ENCODE measurements at places on chromosomes 2 and 18.
A peak's percentile ranks its signal among the peaks of the same experiment; 100 is the strongest.

GRCh38 chr18:48897531-48897930 lies 53.2 kb downstream of the SMAD7 start:
- no peak for DNase-seq

GRCh38 chr2:208595386-208596275 lies 189.0 kb downstream of the PTH2R start:
- no peak for DNase-seq

GRCh38 chr2:2320486-2321199 lies 10.4 kb downstream of the MYT1L start:
- no peak for DNase-seq

- no peak for DNase-seq
Observed at GRCh38 chr2:64819361-64819760, 165.6 kb upstream of the SERTAD2 start.

DNA sequence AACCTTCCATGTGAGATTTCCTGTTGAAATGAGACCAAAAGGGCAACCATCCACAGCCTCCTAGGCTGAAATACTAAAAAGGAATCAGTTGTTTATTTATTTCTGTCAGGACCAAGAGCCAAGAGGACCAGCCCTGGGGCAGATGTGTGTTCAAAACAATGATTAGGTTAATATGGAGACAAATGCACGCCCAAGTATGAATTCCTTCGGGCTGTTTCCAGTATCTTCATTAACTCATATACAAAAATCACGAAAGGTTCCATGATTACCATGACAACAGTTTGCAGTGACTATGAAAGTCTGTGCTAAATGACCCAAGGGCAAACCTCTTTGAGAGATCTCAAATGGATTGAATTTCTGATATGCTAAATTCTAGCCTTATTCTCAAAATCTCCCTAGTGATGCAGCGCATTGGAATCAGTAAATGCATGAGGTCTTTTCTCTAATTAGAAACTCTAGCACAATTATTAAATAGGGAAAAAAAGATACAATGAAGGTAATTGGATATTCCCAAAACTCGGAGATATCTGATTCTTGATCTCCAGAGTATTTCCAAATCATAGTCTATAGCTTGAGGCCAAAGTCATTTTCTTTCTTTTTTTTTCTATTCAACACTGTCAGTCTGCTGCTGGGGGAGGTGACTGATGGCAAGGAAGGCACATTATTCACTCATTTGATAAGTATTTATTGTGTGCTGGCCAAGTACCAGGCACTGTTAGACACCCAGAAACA lies 35.6 kb downstream of the VIT start:
- no peak for DNase-seq

- DNase-seq = no peak
Observed at GRCh38 chr2:224944707-224945547, 97.3 kb downstream of the DOCK10 start.

DNA sequence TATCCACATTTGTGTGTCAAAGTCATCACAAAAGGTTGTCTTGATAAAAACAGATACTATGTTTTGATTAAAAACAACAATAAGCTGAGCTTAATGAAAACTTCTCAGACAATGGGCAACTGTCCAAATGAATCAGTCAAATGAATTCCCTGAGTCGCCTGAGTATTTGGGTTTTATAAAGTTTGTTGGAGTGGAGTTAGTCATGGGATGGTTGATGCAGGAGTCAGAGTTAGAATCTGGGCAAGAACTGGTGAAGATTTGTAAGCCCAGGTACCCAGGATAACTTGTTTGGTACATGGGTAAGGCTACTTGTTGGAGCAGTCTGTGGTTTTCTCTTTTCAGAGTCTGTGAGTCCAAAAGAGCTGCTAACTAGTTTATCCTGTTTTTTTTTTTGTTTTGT lies 34.4 kb upstream of the RAPGEF4 start:
- no peak for DNase-seq

- no peak for DNase-seq
Observed at GRCh38 chr2:133139847-133140533, 428.3 kb downstream of the NCKAP5 start.

DNA sequence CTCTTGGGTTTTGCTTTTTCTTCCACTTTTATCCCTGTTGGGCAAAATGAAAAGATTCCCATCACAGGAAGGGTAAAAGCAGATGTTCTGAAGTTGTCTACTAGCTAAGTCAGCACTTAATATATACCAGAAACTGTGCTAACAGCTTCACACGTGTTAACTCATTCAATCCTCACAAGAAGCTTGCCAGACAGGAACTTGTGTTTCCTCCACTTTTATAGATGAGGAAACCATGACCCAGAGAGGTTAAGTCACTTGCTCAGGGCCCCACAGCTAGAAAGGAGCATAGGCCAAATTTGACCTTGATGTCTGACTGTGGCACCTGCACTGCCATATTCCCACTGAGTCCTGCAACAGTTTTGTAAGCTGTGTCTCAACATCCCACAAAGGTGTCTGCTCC lies 76.8 kb upstream of the EPC2 start:
- no peak for DNase-seq

- no peak for DNase-seq
Observed at GRCh38 chr2:236909193-236909504, 176.5 kb upstream of the COPS8 start.

- DNase-seq = no peak
Observed at GRCh38 chr2:158143703-158144360, 42.2 kb downstream of the UPP2 start.

- no peak for DNase-seq
Observed at GRCh38 chr18:7750095-7750663, 183.1 kb downstream of the PTPRM start.

- no peak for DNase-seq
Observed at GRCh38 chr18:43656547-43656946, 379.3 kb upstream of the SYT4 start.

- DNase-seq = no peak
Observed at GRCh38 chr2:74019516-74019915, 34.8 kb downstream of the TET3 start.

- DNase-seq = peak; percentile 25
Observed at GRCh38 chr2:61620244-61621159, 82.3 kb upstream of the XPO1 start.

- DNase-seq = no peak
Observed at GRCh38 chr2:103959174-103960128, 894.5 kb upstream of the POU3F3 start.

DNA sequence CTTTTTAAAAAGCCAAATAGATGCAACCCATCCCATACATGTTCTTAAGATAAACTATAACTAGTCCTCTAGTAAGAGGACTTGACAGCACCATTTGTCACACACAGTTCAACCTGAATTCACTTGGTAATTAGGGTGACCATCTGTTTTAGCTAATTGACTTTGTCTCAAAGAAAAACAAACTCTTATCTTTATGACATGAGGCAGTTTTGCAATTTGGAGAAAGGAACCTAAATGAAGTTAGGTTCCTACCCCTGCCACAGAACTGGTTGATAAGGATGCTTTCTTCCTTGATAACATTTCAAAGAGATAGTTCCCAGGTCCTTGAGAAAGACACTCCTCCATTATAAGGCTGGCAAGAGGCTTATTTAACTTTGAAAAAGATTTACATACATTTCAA lies 57.4 kb upstream of the LRRTM1 start:
- no peak for DNase-seq

DNA sequence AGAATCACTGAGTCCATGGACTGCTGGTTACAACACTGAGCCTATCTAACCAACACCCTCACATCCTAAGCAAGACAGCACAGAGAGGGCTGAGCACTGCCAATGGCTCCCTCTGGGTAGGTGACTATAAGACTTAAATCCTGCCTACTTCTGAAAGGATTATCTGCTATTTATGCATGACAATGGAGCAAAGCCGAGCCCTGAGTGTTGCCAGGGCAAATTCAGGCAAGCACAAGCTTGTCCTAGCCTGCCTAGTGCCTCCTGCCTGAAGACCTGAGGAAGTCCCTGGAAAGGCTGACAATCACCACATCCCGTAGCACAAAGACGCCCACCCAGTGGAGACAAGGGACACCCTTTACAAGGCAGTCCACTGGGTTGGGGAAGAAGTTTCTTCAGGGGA lies 129.7 kb downstream of the OSR1 start:
- DNase-seq = no peak

GRCh38 chr2:134257965-134258683 lies 4.3 kb downstream of the MGAT5 start:
- DNase-seq = no peak

DNA sequence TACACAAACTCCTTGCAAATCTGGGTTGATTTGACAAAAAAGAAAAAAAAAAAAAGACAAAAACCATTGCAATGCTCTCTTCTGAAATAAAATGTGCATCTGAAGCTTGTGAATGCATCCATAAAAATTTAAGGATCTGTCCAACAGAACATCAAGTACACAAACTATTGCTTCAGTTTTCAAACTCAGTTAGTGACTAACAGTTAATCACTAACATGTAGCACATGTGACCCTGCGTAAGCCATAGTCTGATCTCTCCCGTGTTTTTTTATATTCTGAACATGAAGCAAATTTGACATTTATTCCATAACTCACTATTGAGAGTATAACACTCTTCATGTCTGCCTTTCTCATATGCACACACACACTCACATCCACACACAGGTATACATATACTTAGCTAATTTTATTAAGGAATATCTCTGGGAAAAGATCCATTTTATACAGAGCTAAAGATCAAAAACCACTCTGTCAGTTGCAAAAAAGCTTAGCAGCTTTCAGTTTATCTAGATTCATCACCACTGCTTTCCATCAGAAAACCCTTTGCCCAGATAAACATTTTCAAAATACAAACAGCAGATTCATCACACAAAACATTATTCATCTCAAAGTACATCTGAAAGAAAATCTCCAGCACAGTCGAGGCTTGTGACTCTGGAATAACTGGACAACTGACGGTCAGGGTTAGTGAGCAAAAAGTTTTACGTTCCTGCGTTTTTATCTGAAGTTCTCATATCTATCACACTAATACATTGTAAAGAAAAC lies 1000.4 kb upstream of the ACVR2A start:
- DNase-seq = no peak

DNA sequence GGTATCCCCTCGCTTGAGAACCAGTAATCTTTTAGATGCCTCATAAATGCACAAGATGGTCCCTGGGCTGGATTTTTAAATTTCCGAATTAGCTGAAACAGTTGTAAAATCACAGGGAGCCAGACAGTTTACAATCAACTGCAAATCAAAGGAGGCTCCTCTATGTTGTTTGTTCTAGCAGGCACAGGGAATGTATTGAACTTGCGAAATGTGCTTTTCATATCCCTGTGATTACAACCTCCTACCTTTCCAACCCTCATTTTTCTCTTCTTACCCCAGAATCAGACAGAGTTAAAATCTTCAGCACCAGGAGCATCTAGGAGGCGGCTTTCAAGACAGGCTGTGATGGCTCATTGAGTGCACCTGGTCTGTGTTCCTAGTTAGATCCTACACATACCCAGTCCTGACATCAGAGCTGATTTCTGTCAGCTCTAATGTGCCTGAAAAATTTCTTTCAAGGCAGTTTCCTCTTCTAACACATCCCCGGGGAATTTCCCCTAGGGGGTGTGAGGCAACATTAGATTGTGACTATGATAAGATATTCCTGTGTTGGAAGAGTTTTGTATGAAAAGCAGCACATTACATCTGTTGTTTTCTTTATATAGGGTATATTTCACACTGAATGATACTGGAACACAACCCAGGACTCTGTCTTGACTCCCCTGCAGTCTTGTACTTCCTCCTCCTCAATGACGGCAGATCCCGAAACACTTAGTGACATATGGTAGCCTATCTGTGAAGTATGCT lies 17.9 kb upstream of the CAVIN2 start:
- no peak for DNase-seq

GRCh38 chr2:211487733-211488132 lies 931.3 kb downstream of the CPS1 start:
- no peak for DNase-seq

GRCh38 chr2:234157817-234158588 lies 107.5 kb downstream of the SPP2 start:
- no peak for DNase-seq

- no peak for DNase-seq
Observed at GRCh38 chr2:127561371-127561770, 25.9 kb downstream of the MYO7B start.

DNA sequence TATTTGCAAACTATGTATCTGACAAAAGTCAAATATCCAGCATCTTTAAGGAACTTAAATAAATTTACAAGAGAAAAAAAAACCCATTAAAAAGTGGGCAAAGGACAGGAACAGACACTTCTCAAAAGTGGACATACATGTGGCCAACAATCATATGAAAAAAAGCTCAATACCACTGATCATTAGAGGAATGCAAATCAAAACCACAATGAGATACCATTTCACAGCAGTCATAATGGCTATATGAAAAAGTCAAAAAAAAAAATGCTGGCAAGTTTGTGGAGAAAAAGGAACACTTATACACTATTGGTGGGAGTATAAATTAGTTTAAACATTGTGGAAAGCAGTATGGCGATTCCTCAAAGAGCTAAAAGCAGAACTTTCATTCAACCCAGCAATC lies 130.3 kb upstream of the LHCGR start:
- no peak for DNase-seq

DNA sequence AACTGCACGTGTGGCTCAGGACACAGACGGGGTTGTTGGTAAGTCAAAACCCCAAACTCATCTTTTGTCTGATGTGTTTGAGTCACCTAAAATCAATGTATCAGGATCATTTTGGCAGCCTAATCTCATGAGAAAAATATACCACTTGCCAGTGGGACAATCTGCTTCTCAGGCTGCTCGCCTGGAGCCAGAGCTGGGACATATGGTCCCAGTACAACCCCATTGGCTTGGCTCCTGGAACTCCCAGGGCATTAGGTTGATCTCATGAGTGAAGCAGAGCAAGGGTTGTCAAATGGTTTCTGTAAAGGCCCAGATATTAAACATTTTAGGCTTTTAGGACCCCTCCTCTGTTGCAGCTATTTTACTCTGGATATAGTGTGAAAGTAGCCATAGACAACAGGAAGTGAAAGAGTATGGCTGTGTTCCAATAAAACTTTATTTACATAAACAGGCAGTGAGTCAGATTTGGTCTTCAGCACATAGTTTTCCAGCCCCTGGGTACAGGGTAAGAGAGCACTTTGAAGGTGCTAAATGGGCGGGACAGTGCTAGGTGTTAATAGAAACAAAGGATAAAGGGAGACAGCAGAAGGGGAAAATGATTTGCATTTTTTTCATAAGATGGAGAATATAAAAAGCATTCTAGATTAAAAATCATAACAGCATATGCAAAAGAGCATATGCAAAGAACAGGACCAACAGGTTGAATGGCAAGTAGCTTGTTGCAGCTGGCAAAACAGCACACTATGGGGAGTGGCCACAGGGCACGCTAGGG lies 290.8 kb downstream of the KCNS3 start:
- no peak for DNase-seq

DNA sequence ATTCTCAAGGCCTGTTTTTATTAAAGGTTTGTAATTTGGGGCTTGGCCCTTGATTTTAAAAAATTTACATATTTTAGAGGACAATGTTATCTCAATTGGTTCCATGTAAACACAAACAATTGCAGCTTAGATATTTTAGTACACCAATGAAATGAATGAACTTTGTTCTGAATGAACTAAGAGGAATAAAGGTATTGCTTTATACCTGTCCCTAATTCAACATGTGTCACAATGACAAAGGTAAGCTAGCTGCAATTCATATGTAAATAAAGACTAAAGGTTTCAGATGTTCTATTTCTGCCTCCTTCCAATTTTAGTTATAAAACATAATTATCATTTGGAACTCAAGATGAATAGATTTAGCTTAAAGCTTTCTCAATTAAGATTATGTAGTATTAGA lies 11.4 kb downstream of the HOXD1 start:
- no peak for DNase-seq

Measured in stimulated activated CD4-positive, alpha-beta T cell treated with anti-CD3 and anti-CD28 coated beads, Interleukin-1b, Interleukin-23, amount 100 ng/mL, for 48 hours (primary cell).